ENCODE measurements at places on chromosomes 11 and 22. TPM values are rescaled to one million over a fixed set of nuclear protein-coding genes. Genes with fewer than 3 reads are reported as not detected.

The CPSF7 gene
- 50.4 TPM for total RNA-seq

The VPREB1 gene
- not detected for total RNA-seq

The MICALL1 gene
- 38.8 TPM for total RNA-seq

The WBP2NL gene
- 14.4 TPM for total RNA-seq

The TMEM191B gene
- 3.8 TPM for total RNA-seq

The MACROD1 gene
- total RNA-seq: 13.5 TPM

The GTSE1 gene
- 3.1 TPM for total RNA-seq

The MS4A6E gene
- total RNA-seq: not detected

The SHISA8 gene
- total RNA-seq: not detected

The YPEL4 gene
- 5.6 TPM for total RNA-seq

The SUSD2 gene
- 0.31 TPM for total RNA-seq

The OR51B4 gene
- 0.94 TPM for total RNA-seq

The TANGO2 gene
- total RNA-seq: 18.8 TPM

The SLC29A2 gene
- total RNA-seq: 4.4 TPM

The ACTN3 gene
- total RNA-seq: not detected

The LRRC74B gene
- total RNA-seq: 0.31 TPM

The TIGD3 gene
- total RNA-seq: 3.8 TPM

The IGSF22 gene
- 0.31 TPM for total RNA-seq

The ZBTB16 gene
- total RNA-seq: 21.3 TPM

The FAM180B gene
- not detected for total RNA-seq

The RFPL1 gene
- not detected for total RNA-seq

The OR8D1 gene
- total RNA-seq: not detected

The NXPE2 gene
- total RNA-seq: 0.94 TPM

The TMEM132A gene
- 139 TPM for total RNA-seq

The CHRNA10 gene
- 2.8 TPM for total RNA-seq

The DEUP1 gene
- total RNA-seq: 0.31 TPM

The PLCB3 gene
- 5.6 TPM for total RNA-seq

The SLC15A3 gene
- total RNA-seq: 1.9 TPM

The ARHGEF17 gene
- total RNA-seq: 46.6 TPM

The KCNK4 gene
- 5.3 TPM for total RNA-seq

The SORL1 gene
- 116 TPM for total RNA-seq

The KBTBD3 gene
- 12.5 TPM for total RNA-seq

The TSPAN18 gene
- 21.9 TPM for total RNA-seq

The ENDOD1 gene
- 22.2 TPM for total RNA-seq

The ALDH3B2 gene
- not detected for total RNA-seq

The PLEKHA7 gene
- 18.5 TPM for total RNA-seq

All from parietal lobe (tissue), 2 donors.